H1 (cell line): ENCODE measurements at places on chromosomes 1 and 21. TPM values are rescaled to one million over a fixed set of nuclear protein-coding genes. Genes with fewer than 3 reads are reported as not detected.
A peak's percentile ranks its signal among the peaks of the same experiment; 100 is the strongest.

The PDZK1IP1 gene
- polyA plus RNA-seq, result 0.17 TPM in 1 of 2 replicates, not detected in the other

The FGR gene
- polyA plus RNA-seq, result 0.86 and 0.95 TPM in 2 replicates

The LORICRIN gene
- polyA plus RNA-seq, result 0.08 TPM in 1 of 2 replicates, not detected in the other

The AJAP1 gene
- 1.9 and 2.2 TPM in 2 replicates for polyA plus RNA-seq

The ZNF692 gene
- 52.3 and 55.8 TPM in 2 replicates for polyA plus RNA-seq

DNA sequence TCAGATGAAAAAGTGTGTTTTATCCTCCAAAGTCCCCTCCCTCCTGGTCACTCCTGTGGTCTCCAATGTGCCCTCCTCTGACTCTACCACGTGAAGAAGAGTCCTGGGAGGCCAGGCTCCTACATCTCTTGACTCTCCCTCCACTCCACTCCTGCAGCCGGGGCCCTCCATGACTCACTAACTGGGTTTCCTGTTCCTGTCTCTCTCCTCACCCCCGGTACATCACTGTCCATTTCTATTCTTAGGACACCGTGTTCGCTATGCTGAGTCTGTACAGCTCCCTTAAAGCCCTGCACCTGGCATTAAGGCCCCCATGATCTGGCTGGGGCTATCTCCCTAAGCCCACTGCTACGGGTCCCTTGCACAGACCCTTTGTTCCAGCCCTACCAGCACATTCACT is 93.4 kb downstream of the BCAR3 start:
- no peak overlapping the region for H3K4me3 ChIP-seq
- H3K36me3 ChIP-seq, result no peaks in the 10 kb centered on the region
- no peaks in the 10 kb centered on the region for H3K4me1 ChIP-seq
- no peak for DNase-seq
- no peaks in the 10 kb centered on the region for H3K27me3 ChIP-seq

GRCh38 chr1:65066419-65066765 is 81.6 kb upstream of the AK4 start:
- H3K4me1 ChIP-seq, result peaks cover 6% of the 10 kb centered on the region; the same call in 1 of the 2 replicates
- H3K27me3 ChIP-seq, result no peaks in the 10 kb centered on the region
- no peaks in the 10 kb centered on the region for H3K36me3 ChIP-seq
- peak overlapping the region; percentile 74 for H3K4me3 ChIP-seq
- peak overlapping the region; percentile 96 for H3K27ac ChIP-seq

- no peak overlapping the region for H3K27ac ChIP-seq
- DNase-seq, result no peak
- no peaks in the 10 kb centered on the region for H3K36me3 ChIP-seq
- H3K4me3 ChIP-seq, result no peak overlapping the region
Observed at GRCh38 chr1:152880907-152881306, 2.8 kb downstream of the SMCP start.

- DNase-seq, result no peak
- H3K27ac ChIP-seq, result no peak overlapping the region
- no peak overlapping the region for H3K4me3 ChIP-seq
- no peaks in the 10 kb centered on the region for H3K4me1 ChIP-seq
- H3K36me3 ChIP-seq, result no peaks in the 10 kb centered on the region
- no peaks in the 10 kb centered on the region for H3K27me3 ChIP-seq
Observed at GRCh38 chr1:186511761-186512637, 51.1 kb upstream of the PDC start.

- H3K4me3 ChIP-seq, result no peak overlapping the region
- DNase-seq, result no peak
- H3K27me3 ChIP-seq, result peaks cover 3% of the 10 kb centered on the region; the same call in 1 of the 2 replicates
- peaks cover 10% of the 10 kb centered on the region for H3K4me1 ChIP-seq
Observed at GRCh38 chr1:22347854-22348760, 103.5 kb upstream of the ZBTB40 start.

DNA sequence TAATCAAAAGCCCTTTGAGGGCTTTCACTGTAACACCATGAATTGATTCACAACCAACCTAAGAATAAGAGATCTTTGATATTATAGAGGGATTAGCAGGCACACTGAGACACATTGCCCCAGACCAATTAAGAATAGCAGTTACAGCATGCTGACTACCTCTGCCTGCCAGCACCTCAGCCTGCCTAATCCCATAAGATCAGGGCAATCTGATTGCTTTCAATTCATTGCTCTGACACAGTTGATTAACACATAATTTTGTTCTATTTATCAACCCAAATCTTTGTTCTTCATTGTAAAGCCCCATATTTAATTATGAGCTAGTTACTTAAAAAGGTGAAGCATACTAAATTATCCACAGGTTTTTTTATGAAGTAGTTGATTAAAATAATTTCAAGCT is 548.8 kb upstream of the ZP4 start:
- H3K27me3 ChIP-seq, result no peaks in the 10 kb centered on the region
- H3K27ac ChIP-seq, result no peak overlapping the region
- H3K36me3 ChIP-seq, result no peaks in the 10 kb centered on the region
- DNase-seq, result no peak
- no peaks in the 10 kb centered on the region for H3K4me1 ChIP-seq

GRCh38 chr1:159880430-159880829 is 18.0 kb upstream of the VSIG8 start:
- H3K27me3 ChIP-seq, result no peaks in the 10 kb centered on the region
- no peaks in the 10 kb centered on the region for H3K4me1 ChIP-seq
- no peak for DNase-seq
- no peaks in the 10 kb centered on the region for H3K36me3 ChIP-seq

- peaks cover 10% of the 10 kb centered on the region for H3K4me1 ChIP-seq
- H3K36me3 ChIP-seq, result no peaks in the 10 kb centered on the region
- no peak overlapping the region for H3K27ac ChIP-seq
- H3K27me3 ChIP-seq, result no peaks in the 10 kb centered on the region
- no peak overlapping the region for H3K4me3 ChIP-seq
Observed at GRCh38 chr1:93977598-93977945, 68.3 kb upstream of the GCLM start.

- H3K36me3 ChIP-seq, result no peaks in the 10 kb centered on the region
- H3K27ac ChIP-seq, result no peak overlapping the region
- no peaks in the 10 kb centered on the region for H3K4me1 ChIP-seq
- no peak overlapping the region for H3K4me3 ChIP-seq
- no peak for DNase-seq
Observed at GRCh38 chr1:89466307-89466930, 58.2 kb upstream of the LRRC8B start.

- no peaks in the 10 kb centered on the region for H3K4me1 ChIP-seq
- no peak overlapping the region for H3K27ac ChIP-seq
- H3K36me3 ChIP-seq, result no peaks in the 10 kb centered on the region
- H3K4me3 ChIP-seq, result no peak overlapping the region
Observed at GRCh38 chr21:45383615-45384201, 21.3 kb upstream of the COL18A1 start.

DNA sequence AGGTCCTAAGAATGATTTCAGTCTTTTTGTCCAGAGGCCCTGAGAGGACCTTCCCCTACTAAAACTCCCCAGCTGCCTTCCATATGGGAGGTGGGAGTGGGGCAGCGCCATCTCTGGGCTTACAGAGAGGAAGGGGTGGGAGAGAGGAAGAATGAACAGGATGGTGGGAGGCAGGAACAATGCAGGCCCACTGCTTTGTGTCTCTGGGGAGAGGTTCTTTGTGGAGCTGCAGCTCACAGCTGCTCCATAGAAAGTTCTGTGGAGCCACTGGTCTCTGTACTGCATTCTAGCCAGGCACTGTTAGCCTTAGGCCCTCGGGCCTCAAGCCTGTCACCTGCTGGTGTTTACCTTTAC is 43.6 kb upstream of the A3GALT2 start:
- peaks cover 17% of the 10 kb centered on the region for H3K4me1 ChIP-seq
- H3K27ac ChIP-seq, result 0 out of 2 replicates have a peak overlapping the region, but pooled peaks have one; percentile 25
- no peaks in the 10 kb centered on the region; the same call in 1 of the 2 replicates for H3K27me3 ChIP-seq
- H3K36me3 ChIP-seq, result no peaks in the 10 kb centered on the region

GRCh38 chr1:209696673-209697072 is 8.0 kb upstream of the HSD11B1 start:
- no peak overlapping the region for H3K27ac ChIP-seq
- no peak for DNase-seq
- no peaks in the 10 kb centered on the region for H3K27me3 ChIP-seq
- no peaks in the 10 kb centered on the region for H3K4me1 ChIP-seq
- no peaks in the 10 kb centered on the region for H3K36me3 ChIP-seq

- H3K36me3 ChIP-seq, result no peaks in the 10 kb centered on the region
- peaks cover 9% of the 10 kb centered on the region for H3K4me1 ChIP-seq
- DNase-seq, result no peak
- no peaks in the 10 kb centered on the region for H3K27me3 ChIP-seq
- H3K27ac ChIP-seq, result no peak overlapping the region
Observed at GRCh38 chr1:9850442-9851162, 26.8 kb upstream of the CLSTN1 start.

GRCh38 chr1:151989211-151989862 is 4.3 kb downstream of the S100A10 start:
- H3K27ac ChIP-seq, result no peak overlapping the region
- no peak overlapping the region for H3K4me3 ChIP-seq
- no peak for DNase-seq

DNA sequence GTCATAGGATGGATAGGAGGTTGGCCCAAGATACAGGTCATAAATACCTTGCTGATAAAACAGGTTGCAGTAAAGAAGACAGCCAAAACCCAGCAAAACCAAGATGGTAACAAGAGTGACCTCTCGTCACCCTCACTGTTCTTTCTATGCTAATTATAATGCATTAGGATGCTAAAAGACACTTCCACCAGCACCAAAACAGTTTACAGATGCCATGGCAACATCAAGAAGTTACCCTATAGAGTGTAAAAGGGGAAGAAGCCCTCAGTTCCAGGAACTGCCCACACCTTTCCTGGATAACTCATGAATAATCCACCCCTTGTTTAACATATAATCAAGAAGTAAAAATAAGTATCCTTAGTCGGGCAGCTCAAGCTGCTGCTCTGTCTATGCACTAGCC is 671.9 kb downstream of the PTPRC start:
- no peaks in the 10 kb centered on the region for H3K36me3 ChIP-seq
- no peak for DNase-seq
- H3K4me1 ChIP-seq, result no peaks in the 10 kb centered on the region
- no peak overlapping the region for H3K4me3 ChIP-seq

GRCh38 chr1:12413664-12414410 is 184.0 kb downstream of the VPS13D start:
- no peak for DNase-seq
- H3K36me3 ChIP-seq, result peaks cover 20% of the 10 kb centered on the region
- H3K4me3 ChIP-seq, result no peak overlapping the region
- H3K4me1 ChIP-seq, result no peaks in the 10 kb centered on the region

DNA sequence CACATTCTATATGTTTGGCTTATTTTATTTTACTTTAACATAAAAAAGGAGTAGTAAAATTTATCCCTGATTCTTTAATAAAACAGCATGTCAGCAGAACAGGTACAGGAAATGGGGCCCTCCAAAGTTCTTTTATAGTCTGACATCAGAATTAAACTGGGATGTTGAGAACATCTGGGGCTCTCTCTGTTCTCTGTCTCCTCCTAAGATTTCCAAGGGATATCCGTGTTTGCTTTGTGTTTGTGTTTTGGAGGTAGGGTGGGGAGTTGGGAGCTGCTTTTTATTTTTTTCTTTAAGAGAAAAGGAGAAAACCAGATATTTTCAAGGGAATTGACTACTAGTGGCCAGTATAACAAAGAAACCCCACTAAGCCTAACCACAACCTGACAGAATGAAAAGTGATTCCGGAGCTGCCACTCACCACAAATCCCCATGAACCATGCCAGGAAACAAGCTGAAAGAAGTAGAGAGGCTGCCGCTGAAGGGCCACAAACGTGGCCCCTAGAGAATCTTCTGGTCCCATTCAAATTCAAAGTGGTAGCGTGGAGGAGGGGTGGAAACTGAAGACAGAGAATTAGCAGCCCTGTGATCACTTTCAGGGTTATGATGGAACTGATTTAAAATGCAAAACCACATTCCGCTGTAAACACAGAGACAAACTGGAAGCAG is 369.6 kb upstream of the ADGRL2 start:
- peak; percentile 17 for DNase-seq
- H3K27me3 ChIP-seq, result no peaks in the 10 kb centered on the region
- H3K4me3 ChIP-seq, result no peak overlapping the region
- peaks cover 19% of the 10 kb centered on the region for H3K4me1 ChIP-seq

DNA sequence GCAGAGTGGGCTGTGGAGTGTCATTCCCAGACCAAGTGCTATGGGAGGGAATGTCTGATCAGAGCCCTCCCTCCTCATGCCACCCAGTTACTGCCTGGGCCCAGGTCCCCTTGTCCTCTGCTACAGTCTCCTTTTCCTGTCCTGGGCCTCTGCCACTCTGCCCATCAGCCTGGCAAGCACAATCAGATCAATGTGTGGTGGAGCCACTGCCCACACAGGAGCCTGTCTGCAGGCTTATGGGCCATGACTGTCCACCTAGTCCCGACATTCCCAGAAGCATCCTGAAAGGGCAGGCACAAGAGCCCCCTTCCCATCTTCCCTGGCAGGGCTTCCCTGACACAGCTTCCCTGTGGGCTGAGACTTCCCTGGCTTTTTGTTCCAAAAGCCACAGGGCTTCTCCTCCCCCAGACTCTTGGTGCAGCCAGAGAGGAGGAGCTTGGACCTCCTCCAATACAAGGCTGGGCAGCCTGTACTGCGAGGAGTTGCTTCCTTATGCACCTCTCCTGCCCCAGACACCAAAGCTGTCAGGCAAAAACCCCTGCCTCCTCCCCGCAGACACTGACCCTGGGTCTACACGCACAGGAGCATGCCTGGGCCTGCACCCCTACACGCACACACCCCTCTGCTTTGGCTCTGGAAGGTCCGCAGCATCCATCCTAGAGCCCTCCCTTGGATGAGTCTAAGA is 29.2 kb upstream of the CNTN2 start:
- H3K4me1 ChIP-seq, result peaks cover 11% of the 10 kb centered on the region
- H3K4me3 ChIP-seq, result no peak overlapping the region
- no peaks in the 10 kb centered on the region for H3K36me3 ChIP-seq
- H3K27ac ChIP-seq, result no peak overlapping the region
- no peak for DNase-seq

DNA sequence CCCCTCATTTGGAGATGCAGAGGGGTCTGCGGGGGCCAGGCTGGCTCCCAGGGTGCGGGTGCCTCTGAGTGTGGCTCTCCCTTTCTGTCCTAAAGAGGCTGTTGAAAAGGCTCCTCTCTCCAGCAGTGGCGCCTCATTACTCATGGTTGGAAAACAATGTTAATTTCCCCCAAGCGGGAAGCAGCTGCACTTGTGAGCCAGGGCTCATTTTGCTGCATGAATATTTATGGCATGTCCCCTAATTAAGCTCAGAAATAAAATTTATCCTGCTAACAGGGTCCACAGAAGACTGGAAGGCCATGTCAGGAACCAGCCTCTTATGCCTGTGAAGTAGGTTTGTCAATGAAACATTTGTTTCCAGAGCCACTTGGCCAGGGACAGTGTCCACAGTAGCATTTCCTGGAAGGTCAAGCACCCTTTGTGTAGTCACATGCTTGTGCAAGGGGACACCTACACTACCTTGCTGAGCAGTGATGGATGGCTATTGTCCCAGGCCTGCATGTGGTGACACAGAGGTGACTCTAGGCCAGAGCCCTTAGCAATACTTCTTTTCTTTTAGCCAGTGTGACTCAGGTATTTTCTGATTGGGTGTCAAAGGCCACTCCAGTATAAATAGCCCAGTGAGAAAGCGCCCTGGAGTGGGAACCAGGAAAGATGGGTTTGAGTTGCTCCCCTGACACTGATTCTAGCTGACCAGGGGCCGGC is 259.0 kb downstream of the FOXD2 start:
- DNase-seq, result no peak
- no peaks in the 10 kb centered on the region for H3K27me3 ChIP-seq
- no peak overlapping the region for H3K4me3 ChIP-seq
- no peak overlapping the region for H3K27ac ChIP-seq
- H3K4me1 ChIP-seq, result no peaks in the 10 kb centered on the region
- H3K36me3 ChIP-seq, result no peaks in the 10 kb centered on the region
